ENCODE measurements at places on chromosomes 3 and 15.

- no peak for DNase-seq
Measured at GRCh38 chr3:149233323-149233722, 11.7 kb upstream of the CP start.

DNA sequence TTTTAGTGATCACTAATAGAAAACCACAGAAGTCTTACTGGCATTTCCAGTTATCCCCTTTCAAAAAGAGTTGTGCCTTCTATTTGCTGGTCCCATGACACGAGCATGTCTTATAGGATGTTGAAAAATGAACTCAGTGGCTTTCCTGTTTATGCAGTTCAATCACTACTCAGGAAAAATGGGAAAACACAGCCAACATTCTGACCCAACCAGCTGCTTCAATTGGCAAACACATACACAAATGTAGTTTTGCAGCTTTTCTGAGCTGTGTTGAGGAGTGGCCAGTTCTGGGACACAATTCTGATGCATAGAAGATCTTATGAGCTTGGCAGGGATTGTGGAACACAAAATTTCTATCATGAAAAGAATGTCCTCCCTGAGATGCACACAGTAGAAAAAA lies 40.3 kb downstream of the FSTL1 start:
- DNase-seq = no peak

DNA sequence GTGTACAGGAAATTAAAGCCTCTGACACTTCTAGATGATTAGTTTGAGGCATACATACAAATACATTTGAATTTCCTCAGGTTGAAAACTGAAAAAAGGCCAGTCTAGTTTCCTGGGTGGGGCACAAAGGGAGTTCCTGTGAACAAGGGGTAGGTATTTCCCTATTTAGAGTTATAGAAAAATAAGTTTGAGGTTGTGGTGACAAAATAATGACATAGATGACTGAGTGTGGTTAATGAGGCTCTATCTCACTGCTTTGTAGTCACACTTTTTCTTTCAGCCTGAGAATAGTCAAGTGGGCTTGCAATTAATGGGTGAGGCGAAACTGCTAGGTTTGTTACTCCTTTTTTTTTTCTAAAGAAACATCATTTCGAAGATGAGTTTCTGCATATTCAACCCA lies 4.3 kb downstream of the SLCO3A1 start:
- no peak for DNase-seq

- DNase-seq = no peak
Measured at GRCh38 chr3:134376786-134377426, 2.7 kb upstream of the AMOTL2 start.

- DNase-seq = no peak
Measured at GRCh38 chr15:80638553-80639167, 56.5 kb upstream of the ABHD17C start.

GRCh38 chr3:76372497-76372896 lies 587.1 kb upstream of the ZNF717 start:
- DNase-seq = no peak

DNA sequence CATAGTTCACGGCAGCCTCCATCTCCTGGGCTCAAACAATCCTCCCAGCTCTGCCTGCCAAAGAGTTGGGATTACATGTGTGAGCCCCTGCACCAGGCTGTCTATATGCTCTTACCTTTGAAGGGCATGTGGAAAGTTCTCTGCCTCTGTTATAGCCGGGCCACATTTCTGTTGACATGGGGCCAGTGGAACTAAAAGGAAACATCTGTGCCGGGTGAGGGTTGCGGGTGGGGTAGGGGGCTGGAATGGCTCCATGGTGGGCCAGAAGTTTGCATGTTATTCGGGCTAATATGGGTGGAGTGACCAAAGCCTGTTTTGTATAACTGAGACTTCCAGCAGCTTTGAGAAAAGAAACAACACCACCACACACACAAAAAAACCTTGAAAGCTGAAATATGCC lies 8.3 kb upstream of the CLEC3B start:
- no peak for DNase-seq

DNA sequence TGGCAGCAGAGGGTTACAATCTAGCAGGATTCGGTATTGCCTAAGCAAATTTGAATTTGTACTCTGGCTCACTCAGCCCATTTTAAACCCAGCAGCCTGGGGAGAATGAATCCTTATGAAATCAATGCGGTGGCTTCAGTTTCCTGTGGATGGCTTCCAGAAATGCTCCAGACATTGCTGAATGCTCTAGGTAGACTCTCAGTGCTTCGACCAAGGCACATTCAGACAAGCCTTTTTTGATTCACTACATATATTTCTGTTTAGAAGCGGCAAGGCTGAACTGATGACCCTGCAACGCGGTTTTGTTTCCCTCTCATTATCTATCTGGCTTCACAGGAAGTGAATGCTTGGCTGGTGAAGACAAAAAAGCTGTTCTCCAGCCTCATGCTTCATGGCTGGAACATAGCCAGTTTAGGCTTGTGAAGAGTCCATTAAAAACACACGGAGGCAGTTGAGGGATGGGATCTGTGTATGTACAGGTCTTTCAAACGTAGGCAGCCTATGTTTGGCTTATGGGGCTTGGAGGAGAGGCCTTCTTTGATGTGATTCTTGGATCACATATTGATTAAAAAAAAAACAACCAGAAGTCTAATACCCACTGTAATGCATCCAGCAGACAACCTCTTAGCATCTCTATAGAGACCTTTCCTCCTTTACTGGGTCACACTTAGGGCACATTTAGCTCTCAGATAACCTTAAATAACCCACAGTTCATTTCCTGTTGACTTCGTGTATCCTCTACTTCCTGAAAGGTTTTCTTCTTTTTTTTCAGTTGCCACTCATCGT lies 400.2 kb upstream of the TBL1XR1 start:
- DNase-seq = peak; percentile 32

DNA sequence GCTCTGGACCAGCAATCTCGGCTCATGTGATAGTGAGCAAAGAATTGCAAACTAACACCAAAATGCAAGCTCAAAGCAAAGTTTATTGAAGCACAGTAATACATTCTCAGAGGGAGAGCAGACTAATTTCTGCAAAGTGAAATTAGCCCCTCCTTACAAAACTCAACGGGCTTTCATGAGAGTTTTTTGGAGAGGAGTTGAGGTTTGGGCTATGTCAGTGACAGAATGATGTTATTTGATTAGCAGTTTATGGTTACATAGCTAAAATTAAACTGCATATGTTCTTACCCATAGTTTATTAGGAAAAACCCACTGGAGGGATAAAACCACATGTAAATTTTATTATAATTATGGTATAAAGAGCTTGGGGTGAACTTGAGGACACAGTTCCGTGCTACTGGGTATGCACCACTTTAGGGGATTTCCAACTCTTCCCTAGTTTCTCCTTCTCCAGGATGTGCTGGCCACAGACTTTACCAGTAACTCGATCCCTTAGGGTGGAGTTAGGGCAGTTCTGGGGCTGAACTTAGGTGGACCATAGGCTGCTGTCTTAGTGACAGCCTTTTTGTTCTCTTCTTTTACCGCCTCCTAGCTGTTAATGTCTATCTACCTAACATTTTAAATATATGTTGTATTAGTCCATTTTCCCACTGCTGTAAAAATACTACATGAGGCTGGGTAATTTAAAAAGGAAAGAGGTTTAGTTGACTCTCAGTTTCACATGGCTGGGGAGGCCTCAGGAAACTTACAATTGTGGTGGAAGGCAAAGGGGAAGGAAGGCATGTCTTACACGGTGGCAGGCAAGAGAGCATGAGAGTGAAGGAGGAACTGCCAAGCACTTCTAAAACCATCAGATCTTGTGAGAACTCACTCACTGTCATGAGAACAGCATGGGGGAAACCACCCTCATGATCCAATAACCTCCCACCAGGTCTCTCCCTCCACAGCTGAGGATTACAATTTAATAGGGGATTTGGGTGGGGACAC lies 8.9 kb upstream of the AADACL2 start:
- no peak for DNase-seq

GRCh38 chr15:101108461-101108775 lies 143.4 kb downstream of the CHSY1 start:
- no peak for DNase-seq

DNA sequence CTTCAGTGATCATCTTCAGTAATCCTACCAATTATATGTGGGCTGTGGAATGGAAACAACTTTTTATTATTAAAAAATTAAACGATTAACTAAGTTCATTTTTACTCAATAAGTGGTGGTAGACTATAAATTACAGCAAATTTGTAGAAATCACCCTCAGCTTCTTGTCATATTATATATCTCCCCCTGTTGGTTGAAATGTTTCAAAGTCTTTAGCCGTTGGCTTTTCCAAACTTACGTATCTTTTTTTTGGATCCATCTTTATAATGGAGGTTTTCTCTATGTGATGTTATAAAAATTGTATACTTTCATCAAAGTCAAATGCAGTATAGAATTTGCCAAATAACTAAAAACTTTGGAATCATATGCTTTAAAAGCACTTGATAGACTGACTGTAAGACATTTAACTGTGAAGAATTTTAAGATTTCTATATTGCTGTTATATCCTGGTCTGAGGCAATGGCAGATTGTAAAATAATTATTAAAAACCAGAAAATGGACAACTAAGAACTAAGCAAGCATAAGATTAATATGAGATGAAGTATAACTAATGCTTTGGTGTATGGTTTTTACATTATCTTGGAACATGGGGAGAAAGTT lies 44.7 kb downstream of the ATP11B start:
- peak; percentile 16 for DNase-seq

DNA sequence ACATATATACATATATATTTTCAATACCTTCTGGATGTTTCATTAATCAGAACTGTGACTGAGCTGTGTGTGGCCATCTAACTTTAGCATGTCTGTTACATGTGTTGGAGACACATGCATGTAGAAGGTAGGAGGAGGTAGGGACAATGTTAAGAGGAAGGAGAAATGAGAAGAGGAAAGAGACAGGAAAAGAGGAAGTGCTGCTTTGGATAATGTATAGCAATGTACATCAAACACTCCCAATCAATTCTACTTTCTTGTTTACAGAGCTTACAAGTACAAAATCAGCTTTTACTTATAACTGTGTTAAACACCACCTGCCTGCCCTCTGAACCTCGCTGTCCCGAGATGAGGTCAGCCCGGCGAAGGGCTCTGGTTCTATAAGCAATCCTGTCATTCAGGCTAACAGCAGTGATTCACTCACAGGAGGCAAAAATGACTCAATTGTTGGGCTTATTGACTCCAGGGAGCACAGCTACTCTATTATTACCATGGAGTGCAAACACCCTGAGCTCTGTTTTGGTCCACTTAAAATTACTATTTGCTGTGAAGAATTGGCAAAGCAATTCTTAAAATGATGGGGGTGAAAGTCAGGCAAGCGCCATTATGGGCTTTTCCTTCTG lies 188.9 kb downstream of the MEIS2 start:
- peak; percentile 44 for DNase-seq

DNA sequence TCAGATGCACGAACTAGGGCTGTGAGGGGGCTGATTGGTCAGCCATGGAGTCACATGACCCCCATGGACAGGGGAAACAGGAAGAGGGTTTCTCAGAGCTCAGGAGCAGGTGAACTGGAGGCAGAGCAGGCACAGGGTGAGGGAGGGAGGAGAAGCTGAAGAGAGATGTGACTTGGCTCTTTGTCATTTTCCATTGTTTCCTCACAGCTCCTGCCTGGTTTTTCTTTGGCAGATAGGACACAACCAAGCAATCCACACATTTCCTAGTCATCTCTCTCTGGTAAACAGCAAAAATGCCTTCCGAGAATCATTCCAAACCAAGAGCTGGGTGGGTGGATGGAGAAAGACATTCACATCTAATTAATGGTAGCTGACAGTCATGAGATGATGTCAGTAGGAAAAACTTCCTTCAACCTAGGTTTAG lies 43.4 kb upstream of the LMCD1 start:
- DNase-seq = no peak

- DNase-seq = peak; percentile 33
Measured at GRCh38 chr3:131033480-131034080, 6.9 kb downstream of the NEK11 start.

GRCh38 chr15:59741274-59741906 lies 52.3 kb upstream of the BNIP2 start:
- peak; percentile 62 for DNase-seq

DNA sequence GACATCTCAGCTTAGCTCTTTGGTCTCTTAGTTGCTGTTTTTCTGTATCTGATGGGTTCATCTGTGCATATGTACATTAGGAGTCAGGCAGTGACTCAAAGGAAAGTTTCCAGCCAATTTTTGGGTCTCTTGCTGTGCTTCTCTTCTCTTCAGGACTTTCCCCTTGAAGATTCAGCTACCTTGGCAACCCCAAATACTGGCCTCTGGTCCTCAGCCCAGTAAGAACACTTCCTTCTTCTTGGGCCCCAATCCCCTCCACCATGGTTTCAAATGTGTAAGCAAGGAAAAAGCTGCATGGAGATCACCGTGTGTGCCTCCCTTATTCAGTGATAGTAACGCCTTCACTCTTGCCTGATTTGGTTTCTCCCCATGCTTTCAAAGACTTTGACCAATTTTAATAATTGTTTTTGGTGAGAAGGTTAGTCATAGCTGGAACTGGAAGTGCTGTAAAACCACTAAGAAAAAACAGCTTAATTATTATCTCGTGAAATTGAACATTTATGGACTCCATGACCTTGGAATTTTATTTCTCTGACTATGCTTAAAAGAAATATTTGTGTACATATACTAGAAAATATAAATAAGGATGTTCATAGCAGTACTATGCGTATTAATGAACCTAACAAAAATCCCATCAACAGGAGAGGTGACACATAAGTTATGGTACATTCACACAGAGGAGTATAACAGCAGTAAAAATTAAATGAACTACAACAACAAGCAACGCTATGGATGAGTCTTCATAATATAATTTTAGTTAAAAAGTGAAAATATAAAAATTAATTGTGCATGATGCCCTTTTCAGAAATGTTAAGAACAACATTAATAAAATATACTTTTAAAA lies 125.3 kb upstream of the BCL6 start:
- no peak for DNase-seq

- peak; percentile 91 for DNase-seq
Measured at GRCh38 chr15:92899948-92900730, at the start of gene CHD2. TSS of gene CHD2 (plus strand) at chr15:92900324. CDS start at chr15:92901238, 914 bp downstream.

- no peak for DNase-seq
Measured at GRCh38 chr3:25904206-25904605, 114.3 kb downstream of the OXSM start.

- peak; percentile 81 for DNase-seq
Measured at GRCh38 chr15:69394556-69395282, 19.4 kb upstream of the KIF23 start.

All from RWPE1 (cell line).